Osteocyte (in vitro differentiated cells): ENCODE measurements at places on chromosomes 11 and 22.

DNA sequence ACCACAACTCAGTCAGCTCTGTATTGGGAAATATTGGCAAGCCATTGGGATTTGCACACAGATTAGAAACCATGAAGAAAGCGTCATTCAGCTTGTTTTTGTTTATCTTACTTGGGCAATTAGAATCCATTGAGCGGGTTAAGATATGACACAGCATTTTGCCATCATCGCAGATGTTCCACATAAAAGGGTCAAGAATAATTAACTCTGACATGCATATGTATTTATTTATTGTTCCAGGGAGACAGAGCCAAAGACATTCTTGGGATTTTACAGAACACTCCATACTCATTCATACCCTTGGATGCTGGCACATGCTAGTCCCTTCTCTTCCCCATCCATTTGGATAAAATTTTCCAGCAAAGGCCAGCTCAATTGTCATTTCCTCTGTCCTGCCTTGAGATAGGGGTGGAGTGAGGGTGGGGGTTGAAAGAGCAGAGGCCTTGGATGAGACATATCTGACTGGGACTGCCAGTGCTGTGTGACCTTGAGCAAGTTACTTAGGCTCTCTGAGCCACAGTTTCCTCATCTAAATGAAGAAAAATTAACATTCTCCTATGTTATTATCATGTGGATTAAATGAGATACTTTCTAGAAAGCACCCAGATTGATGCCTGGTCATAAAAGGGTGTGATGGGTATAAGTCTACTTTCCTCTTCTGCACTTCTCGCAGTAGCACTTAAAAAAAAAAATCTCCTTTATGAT is 179.7 kb downstream of the RRAS2 start:
- DNase-seq: no peak

DNA sequence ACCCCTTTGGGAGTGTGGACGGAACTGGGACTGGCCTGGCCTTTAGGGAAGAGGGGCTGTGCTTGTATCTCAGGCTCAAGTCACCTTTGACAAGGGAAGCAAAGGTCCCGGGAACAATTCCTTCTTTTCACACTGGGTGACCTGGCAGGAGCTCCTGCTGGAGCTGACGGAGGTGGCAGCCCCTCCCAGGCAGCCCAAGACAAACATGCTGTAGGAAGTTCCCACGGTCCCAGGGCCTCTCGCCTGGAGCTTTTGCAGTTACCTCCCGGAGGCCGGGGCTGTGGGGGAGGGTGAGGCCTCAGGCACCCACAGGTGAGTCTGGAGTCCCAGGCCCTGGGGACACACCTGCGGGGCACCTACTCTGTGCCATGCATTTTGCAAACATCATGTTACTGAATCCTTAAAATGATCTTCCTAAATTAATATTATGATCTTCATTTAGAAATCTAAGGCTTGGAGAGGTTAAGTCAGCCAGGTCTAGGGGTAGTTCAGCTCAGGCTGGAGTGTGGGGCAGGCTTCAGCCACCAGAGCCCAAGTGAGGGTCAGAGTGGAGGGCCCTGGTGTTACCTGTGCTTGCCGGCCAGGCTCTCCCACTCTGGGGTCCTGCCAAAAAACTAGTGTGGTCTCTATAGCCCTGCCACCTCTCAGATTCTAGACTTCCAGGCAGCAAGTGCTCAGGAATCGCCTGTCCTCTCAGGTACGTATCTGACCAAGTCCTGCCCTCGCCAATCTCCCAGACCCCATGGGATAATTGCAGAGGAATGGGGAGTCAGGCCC is 15.7 kb upstream of the MYEOV start:
- DNase-seq: no peak

GRCh38 chr11:10658621-10659338 is 34.8 kb downstream of the IRAG1 start:
- no peak for DNase-seq

- DNase-seq: peak; percentile 44
Measured at GRCh38 chr11:111938687-111939160, 1.6 kb downstream of the DIXDC1 start.

DNA sequence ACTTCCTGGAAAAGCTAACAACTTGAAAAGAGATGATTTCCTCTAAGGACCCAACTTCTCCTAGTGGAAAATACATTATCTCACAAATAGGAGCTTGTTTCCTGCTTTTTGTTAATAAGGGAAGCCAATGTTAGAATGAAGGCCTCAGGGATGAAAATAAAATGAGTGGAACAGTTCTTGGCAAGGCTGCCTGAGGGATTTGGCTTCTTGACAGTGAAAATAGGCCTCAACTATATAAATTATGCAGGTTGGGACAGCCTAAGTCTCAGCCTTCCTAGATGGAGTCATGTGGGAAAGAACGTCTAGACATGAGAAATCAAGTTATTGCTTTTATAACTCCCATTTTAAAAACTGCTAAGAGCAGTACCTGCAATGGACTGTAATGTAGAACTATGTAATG is 92.8 kb upstream of the FIBIN start:
- no peak for DNase-seq

- no peak for DNase-seq
Measured at GRCh38 chr11:59728913-59729312, 15.3 kb upstream of the OR10V1 start.

- no peak for DNase-seq
Measured at GRCh38 chr22:19993926-19994325, 22.7 kb downstream of the ARVCF start.

DNA sequence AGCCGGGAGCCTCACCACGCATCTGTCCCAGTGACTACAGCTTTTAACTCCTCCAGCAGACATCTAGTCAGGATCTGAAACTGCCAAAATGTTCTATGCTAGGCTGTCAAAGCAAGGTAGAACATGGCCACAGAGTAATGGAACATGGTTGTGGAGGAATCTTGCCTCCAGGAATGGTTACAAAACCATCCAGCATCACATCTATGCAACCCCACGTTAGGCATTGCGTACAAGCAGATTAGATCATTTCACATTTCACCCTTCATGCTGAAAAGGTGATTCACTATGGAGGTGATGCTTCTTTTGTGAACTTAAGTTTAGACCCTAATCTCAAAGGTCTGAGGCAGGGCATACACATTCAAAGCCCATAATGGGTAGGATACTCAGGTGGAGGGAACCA is 103.0 kb downstream of the PARVA start:
- DNase-seq: no peak

- peak; percentile 81 for DNase-seq
Measured at GRCh38 chr22:45648301-45649117, 23.1 kb upstream of the ATXN10 start.

GRCh38 chr11:32087597-32087996 is 3.3 kb upstream of the RCN1 start:
- DNase-seq: no peak

- no peak for DNase-seq
Measured at GRCh38 chr11:95128602-95129001, 39.0 kb downstream of the ENDOD1 start.

GRCh38 chr11:2268729-2269600 is 1.4 kb downstream of the ASCL2 start:
- no peak for DNase-seq
